Cortex of kidney (tissue), 1 donor: ENCODE measurements at places on chromosomes 1 and 21.

- DNase-seq, result no peak
Observed at GRCh38 chr1:232835166-232835565, 29.9 kb downstream of the MAP10 start.

DNA sequence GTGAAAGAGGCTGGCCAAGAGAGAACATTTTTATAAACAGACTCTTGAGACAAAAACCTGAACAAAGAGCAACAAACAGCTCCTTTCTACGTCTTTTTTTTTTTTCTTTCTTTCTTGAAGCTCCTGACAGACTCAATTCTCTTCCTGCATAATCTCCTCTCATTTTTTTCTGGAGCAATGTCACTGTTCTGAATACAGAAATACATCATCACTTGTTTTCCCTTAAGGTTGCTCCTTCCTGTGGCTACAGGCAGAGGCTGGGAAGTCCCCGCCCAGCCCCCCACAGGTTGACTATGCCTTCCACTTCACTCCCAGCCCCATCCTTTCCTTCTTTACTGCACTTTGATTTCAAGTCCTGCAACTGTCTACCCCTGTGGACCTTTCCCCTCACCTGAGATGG lies 46.1 kb downstream of the TNR start:
- no peak for DNase-seq

GRCh38 chr1:110475362-110476027 lies 24.5 kb downstream of the PROK1 start:
- no peak for DNase-seq

GRCh38 chr1:202998836-202999750 lies 8.1 kb upstream of the TMEM183A start:
- DNase-seq, result no peak

DNA sequence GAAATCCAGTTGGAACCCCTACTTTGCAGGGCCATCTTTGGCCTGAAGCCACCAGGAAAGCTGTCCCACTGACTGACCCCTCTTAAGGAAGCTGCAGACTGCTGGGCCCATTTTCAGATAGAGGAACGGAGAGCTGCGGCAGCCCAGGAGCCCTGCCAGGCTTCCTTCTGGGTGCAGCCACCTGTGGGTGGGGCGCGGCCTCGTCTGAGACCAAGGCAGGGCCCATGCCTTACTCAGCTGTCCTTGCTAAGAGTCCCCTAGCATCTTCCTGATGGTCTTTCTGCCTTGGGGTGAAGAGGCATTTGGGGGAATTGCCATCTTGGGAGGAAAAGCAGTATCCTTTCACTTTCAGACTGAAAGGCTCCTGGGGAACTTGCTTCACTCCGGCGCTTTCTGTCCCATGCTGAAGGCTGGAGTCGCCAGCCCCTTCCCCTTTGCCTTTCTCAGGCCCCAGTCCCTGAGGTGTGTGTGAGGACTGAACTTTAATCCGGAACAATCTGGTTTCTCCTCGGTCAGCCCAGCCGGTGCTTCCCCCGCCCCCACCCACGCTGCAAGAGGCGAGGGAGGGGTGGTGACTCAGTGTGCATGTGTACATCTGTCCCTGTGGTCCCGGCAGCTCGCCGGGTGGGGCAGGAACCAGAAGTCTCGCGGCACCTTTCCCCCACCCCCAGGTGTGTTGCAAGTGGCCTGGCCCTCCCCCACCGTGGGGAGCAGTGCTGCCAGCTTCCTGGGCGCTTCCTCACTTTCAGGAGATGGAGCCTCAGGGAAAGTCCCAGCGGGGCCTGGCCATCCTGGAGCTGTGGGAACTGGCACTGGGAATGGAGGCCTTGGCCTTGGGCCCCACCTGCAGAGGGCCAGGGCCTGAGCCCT lies 5.1 kb downstream of the ZC3H12A start:
- no peak for DNase-seq
